ENCODE measurements at places on chromosomes 1 and 21.

DNA sequence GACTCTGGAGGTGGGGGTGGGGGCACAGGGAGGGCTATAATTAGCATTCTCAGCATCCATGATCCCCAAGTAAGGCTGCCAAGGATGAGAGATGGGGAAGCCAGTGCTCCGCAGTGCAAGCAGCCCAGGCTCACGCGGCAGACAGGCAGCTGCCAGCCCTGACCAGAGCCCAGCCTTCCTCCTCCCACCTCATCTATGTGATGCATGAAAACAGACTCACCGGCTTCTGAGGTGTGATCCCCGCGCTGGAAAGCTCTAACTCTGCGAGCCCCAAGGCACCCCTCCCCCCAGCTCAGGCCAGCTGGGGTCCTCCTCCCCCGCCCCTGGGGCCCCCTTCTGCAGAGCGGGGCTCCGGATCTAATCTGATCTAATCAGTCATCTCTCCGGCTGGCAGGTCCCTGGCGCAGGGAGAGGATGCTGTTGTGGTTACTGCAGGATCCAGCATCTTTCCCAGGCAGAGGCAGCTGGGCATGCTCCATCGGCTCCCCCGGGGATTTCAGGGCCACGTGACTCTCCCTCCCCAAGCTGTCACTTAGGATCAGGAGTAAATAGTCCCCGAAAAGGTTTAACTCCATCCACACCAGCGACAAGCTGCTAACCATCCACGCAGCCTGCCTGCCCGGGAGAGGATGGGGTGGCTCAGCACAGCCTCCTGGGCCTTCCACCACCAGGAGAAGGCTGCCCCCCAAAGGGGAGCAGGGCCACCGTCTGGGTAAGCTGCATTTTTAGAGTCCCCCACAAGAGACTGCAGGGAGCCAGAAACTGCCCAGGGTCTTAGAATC is at the start of gene PLEKHA6:
Gene PLEKHA6 (minus strand): TSS at position 456 of the 782 bp plus-strand sequence. CDS start 86,202 bp downstream, outside the sequence.
- DNase-seq, result no peak

- DNase-seq, result no peak
Observed at GRCh38 chr1:151562661-151563060, 22.6 kb downstream of the TUFT1 start.

- DNase-seq, result no peak
Observed at GRCh38 chr1:31568895-31569595, 7.3 kb upstream of the TINAGL1 start.

- no peak for DNase-seq
Observed at GRCh38 chr1:1554926-1555915, 14.8 kb upstream of the TMEM240 start.

- DNase-seq, result no peak
Observed at GRCh38 chr1:204945565-204945977, 74.9 kb downstream of the NFASC start.

DNA sequence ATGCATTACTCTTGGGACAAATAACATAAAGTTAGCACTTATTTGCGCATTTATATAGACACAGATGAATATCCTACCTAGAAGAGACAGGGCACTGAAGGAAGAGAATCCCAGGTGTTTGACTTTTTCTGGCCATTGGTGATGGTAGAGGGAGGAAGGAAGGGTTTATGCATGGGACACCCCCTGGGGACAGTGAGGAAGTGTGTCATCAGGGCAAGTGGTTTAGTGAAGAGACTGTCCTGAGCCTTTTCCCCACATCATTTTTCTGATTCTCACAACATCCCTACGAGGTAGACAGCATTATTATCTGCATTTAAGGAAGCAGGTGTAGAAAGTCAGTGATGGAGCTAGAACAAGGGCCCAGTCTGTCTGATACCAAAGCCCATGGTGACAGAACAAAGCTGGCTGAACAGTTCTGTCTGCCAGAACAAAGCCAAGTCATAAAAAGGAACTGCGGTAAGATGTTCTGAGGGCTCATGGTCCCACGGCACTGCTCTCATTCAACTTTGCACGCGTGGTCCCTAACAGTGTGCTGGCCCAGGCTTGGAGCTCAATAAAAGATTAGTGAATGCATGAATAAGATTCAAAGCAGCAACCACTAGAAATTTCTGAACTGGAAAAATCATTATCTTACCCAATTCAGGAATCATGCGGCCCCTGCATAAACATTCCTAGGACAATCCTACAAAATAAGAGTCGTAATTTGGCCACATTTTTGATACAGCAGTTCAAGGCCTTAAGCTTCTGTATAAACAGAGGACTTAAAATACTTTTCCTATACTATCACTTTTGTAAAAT is 12.2 kb upstream of the CDC42BPA start:
- no peak for DNase-seq

GRCh38 chr1:71792264-71792663 is 490.1 kb downstream of the NEGR1 start:
- DNase-seq, result no peak

DNA sequence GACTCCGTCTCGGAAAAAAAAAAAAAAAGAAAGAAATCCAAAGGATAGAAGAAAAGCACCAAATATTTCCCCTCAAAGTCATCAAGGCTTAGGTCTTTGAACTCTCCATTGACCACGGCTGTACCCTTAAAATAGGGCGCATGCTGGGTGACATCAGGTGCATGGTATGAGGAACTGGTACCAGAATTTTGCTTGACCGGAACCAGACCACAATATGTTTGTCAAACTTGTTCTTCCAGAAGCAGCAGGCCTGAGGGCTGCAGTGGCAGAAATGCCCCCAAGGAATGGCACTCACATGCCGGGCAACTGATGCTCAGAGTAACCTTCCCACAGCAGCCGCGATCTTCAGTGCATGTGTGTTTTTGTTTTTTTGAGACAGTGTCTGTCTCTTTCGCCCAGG is 21.0 kb downstream of the RCC1 start:
- DNase-seq, result no peak

- DNase-seq, result no peak
Observed at GRCh38 chr1:18320051-18320450, 160.7 kb upstream of the KLHDC7A start.

GRCh38 chr1:204499511-204500468 is 5.2 kb upstream of the PIK3C2B start:
- DNase-seq, result no peak

DNA sequence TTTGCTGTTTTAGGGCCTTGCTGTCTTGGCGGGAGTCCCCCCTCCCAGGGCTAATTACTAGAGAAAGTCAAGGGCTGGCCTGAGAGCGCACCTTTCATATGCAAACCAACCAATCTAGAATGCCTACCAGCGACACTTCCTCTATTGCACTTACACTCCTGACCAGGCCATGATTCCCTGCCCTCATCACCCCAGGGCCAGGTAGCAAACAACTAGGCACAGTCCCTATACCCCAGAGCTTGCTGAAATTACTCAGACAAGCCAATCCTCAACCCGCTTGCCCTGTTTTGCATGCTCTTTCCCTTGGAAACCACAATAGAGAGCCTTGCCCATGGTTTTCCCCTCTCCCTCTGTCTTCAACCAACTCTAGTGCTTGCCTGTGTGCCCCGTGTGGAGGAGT is 70.3 kb downstream of the URB2 start:
- no peak for DNase-seq

GRCh38 chr1:239306426-239306825 is 79.9 kb upstream of the CHRM3 start:
- no peak for DNase-seq

GRCh38 chr1:204286831-204287421 is 72.8 kb downstream of the PLEKHA6 start:
- DNase-seq, result peak; percentile 92

- DNase-seq, result no peak
Observed at GRCh38 chr1:77063118-77063517, 156.1 kb downstream of the PIGK start.

DNA sequence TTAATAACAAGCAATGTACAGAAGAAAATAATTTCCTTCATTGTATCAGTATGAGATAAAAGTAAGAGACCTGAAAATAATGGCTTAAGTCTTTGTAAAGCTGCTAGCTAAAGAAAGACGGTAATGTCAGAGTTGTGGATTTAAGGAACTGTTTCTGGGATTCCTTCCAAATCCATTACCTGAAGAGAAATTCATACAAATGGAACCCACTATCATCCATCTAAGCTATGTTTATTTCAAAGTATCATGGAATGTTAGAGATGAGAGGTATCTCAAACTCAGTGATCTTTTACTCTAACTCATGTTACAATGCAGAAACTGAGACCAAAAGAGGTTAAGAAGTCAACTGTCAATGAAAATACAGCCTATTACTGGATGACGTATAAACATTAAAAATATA is 197.7 kb downstream of the DENND1B start:
- no peak for DNase-seq

DNA sequence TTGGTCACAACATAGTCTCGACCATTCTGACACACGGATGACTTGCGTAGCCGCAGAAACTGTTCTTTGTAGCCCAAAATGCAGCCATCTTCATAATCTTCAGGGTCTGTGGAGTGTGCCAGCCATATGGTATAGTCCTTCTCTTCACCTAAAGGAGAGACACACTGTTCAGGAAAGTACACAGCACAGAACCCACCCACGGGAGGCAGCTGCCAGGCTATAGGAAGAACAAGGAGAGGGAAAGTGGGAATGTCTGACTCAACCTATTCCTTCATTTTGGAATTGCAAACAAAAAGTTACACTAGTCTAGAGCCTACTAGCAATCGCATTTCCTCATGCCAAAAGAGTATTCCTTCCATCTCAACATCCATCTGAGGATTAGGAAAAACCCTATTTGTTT is 16.2 kb upstream of the MYBPHL start:
- DNase-seq, result no peak

DNA sequence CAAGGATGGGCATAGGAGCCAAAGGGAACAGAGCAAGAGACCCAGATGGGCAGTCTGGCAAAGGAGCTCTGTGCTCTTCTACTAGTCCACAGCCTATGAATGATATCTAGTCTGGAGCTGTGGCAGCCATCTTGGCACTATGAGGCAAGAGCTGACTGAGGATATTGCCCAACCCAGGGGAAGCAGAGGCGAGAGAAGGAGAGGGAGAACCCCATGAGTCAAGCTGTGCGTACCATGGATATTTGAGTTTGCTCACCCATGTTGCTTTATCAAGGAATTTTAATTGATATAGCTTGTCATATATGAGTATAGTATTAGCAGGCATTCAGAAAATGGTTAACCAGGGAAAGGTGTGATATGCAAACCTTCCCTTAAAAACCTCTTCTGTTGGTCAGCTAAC is 420.9 kb downstream of the PRDM2 start:
- no peak for DNase-seq

DNA sequence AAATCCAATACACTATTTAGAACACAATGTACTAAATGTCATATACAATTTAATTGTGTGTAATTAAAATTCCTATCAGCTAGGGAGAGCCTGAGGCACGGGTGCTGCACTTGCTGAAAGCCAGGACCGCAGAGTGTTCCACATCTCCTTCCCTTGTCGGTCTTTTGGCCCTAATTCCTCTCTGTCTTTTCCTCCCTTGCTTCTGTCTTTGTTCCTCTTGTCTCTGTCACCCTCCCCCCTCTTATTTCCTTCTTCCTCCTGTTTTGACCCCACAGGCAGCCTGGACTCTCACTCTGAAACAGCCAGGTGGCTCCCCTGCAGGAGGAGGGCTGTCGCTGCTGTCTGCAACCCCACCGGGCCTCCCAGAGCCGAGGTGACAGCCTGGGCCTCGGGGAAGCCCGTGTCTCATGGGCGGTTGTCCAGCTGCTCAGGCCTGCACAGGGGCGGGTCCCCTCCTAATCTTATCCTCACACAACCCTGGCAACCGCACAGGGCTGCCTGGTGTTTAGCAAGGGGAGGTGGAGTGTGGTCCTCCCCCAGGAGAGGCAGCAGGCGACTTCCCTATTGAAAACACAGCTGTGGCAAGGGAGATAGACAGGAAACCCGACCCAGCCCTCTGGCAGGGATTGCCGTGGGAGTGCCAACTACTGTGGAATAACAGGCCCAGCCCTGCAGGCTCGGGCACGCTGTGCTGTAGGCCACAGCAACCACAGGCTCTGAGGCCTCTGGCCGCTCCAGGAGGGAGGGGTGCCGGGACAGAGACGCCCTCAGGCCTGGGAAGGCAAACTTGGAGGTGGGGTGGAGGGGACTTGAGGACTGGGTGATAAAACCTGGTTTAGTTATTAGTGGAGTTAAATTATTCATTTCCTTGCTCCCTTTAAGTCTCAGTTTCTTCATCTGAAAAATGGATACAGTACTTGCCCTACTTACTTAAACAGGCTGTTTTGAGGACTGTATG is 68.8 kb upstream of the WDR26 start:
- peak; percentile 90 for DNase-seq

GRCh38 chr1:159829273-159829634 is 2.6 kb downstream of the SLAMF8 start:
- DNase-seq, result peak; percentile 73

DNA sequence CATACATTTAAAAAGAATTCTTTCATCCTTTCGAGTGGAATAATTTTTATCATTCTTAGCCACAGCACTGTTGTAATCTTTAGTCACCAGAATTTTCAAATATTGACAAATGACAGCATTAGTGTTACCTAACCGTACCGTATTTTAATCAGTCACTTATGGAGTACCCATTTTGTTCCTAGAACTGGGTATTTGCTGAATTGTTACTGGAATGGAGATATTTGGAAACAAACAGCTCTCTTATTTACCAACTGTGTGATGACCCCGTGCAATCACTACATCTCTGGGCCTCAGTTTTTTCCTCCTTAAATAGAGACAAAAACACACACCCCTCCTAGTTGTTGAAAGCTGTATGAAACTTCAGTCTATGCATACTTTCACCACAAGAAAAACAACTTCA is 7.9 kb upstream of the XCL2 start:
- no peak for DNase-seq

DNA sequence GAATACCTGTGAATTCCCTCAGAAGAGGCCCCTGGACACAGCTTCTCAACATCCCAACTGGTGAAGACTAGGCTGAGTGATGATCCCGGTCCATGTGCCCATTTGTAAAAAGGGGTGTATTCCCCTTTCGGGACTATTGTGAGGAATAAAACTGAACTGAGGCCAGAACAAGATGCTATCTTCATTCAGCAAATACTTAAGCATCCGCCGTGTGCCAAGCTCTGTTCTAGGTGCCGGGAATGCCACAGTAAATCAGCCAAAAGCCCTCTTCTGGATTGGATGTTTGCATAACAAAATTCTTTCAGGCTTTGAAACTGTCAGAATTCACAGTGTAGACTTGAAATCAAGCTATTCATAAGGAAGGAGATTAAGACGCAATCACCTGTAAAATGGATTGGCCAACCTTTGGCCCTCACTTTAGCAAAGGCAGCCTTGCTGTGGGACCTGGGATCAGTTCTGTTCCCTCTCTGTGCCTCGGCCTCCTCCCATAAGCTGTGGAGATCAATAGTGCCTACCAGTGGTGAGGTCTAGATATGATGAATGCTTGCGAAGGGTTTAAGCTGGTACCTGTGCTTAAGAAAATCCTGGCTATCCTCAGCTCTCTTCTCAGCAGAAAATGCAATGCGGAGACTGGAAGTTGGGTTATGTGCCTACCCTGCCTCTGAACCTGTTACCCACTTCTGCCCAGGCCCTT is 1.8 kb downstream of the ALPL start:
- no peak for DNase-seq

DNA sequence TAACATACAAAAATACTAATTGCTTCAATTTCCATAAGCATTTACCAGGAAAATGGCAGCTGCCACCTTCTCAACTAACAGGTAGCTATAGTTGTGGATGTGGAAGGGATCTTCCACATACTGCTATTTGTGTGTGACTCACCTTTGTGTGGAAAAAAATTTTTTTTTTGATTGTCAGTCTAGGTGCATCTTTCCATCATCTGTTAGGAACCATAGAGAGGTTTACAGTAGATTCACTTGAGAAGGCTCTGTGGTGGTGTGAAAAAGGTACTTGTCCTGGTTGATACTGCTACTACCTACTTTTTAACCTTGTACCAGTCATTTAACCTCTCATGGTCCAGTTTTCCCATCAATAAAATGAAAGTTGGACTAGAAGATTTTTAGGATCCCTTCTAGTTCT is 12.9 kb downstream of the DDX20 start:
- DNase-seq, result no peak
